Coronary artery (tissue), 2 donors: ENCODE measurements at places on chromosomes 1 and 21.

GRCh38 chr1:184535191-184535970, 148.6 kb downstream of the C1orf21 start:
- DNase-seq: no peak

DNA sequence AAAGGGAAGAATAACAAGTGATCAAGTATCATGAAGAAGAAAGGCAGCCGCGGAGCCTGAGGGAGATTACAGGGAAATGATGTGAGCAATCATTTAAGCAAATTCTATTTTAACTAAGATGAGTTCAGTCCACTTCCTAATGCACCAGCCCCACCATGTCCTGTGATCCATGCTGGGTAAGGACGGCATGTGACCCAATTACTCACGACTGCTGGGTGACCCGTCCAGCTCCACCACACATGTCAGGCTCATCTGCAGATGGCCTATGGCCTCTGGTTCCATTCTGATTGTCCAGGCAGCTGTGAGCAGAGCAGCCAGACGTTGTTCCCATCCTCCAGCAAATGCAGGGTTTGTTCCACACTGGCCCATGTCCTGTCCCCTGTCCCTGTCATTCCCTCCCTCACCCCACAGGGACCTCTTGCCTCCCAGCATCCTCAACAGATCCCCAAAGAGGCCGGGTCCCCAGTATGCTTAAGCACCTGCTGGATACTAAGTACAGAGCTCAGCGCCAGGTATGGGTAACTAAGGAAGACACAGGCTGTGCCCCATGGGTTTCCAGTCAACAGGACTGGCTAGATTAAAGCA, 87.9 kb downstream of the MATN1 start:
- DNase-seq: no peak

DNA sequence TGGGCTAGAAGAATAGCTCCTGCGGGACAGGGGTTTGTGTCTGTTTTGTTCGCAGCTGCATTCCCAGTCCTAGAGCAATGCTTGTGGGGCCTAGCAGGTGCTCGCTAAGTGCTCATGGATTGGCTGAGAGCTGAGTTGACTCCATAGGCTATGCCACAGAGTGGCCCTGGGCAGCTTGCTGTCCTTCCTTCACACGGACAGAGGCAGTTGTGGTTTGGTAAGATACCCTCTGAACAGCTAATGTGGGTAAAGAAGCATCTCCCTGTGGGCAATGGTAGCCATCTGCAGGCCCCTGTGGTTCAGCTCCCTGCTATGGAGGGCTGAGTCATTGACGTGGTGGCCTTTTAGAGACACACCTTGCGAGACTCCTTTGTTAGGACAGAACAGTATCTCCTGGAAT, 23.5 kb upstream of the LBR start:
- peak; percentile 70 for DNase-seq

- no peak for DNase-seq
Measured at GRCh38 chr21:42056468-42056867, 14.6 kb upstream of the UMODL1 start.

- DNase-seq: no peak
Measured at GRCh38 chr1:159847231-159847630, 15.2 kb downstream of the VSIG8 start.

GRCh38 chr1:110375490-110375889, 15.3 kb downstream of the SLC16A4 start:
- DNase-seq: no peak

- no peak for DNase-seq
Measured at GRCh38 chr1:111517469-111518225, 14.2 kb upstream of the ADORA3 start.

- DNase-seq: peak; percentile 43
Measured at GRCh38 chr1:203126866-203127665, 460 bp upstream of the ADORA1 start.

GRCh38 chr1:202106340-202107254, 16.1 kb upstream of the GPR37L1 start:
- DNase-seq: no peak

GRCh38 chr1:23091545-23091944, 72.3 kb downstream of the KDM1A start:
- DNase-seq: no peak

DNA sequence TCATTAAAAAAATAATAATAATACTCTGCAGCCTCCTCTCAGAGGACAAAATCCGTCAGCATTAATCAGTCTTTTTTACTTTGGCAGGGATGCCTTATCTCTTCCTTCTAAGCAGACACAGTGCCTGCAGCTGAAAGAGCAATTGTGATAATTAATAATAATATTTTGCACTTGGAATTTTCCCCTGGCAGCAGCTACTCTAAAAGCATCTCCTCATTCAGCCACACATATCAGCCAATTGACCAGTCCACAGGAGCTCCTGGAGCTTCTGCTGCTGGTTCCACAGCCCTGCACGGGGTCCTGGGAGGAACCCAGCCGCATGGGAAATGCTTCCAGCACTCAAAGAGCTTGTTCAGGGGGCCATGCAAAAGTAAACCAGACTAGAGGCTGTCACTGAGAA, 31.0 kb upstream of the VWA5B1 start:
- DNase-seq: no peak

DNA sequence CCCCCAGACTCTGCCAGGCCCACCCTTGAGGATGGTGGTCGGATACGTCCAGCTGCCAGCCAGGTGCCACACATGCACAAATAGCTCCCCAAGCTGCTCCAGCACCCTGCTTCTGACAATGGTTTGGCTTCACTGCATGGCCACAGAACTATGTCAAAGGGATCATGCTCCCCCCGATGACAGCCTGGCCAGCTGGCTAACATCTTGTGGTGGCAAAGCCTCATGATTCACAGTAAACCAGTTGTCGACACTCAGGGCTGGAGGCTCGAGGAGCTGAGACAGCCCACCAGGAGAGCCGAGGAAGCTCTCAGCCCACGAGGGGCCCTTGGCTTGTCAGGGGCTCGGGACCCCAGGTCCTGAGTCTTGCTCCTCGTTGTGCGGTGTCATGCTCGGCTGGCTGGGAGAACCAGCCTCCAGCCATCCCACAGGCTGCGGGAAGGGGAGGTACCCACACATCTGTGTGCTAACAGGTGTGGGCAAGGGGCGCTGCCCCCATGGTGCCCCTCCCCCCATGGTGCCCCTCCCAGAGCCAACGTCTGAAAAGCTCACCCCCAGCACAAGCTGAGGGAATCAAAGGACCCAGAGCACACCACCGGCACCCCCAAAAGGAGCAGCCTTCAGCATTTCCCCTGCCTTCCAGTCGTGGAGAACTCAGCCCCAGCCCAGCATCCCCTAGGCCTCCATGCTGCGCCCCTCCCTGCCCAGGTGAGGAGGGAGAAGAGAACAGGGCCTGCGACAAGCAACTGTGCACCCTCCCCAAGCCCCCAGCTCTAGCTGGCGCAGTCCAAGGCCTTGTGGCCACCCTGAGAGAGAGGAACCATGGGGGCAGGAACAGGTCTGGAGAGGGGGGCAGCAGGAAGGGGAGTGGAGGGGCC, 41.2 kb downstream of the KIF21B start:
- no peak for DNase-seq

- DNase-seq: no peak
Measured at GRCh38 chr1:8311068-8311718, 6.7 kb upstream of the SLC45A1 start.

- no peak for DNase-seq
Measured at GRCh38 chr21:25039461-25040380, 567.6 kb downstream of the MRPL39 start.

GRCh38 chr1:230753586-230754251, 6.5 kb downstream of the CAPN9 start:
- no peak for DNase-seq

- DNase-seq: no peak
Measured at GRCh38 chr1:32521165-32521564, 18.1 kb upstream of the ZBTB8A start.

- no peak for DNase-seq
Measured at GRCh38 chr1:150024156-150024555, 13.6 kb upstream of the OTUD7B start.
